ENCODE measurements at places on chromosomes 16 and 17. TPM values are rescaled to one million over a fixed set of nuclear protein-coding genes. Genes with fewer than 3 reads are reported as not detected.

DNA sequence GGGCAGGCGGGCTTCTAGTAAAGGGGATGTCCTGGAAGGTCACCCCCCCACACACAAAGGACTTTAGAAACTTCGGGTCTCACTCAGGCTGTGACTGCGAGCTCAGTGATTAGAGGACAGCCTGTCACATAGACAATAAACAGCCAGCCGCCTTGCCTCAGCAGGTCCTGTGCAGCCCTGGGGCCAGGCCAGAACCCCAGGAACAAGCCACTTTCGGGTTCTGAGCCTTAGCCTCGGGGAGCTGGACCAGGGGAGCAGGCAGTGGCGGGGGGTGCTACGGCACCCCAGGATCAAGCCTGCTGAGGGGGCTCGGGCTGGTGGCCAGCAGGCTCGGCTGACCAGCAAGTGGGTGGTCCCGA lies 1.1 kb downstream of the GAS7 start:
- peak; percentile 74 for DNase-seq

DNA sequence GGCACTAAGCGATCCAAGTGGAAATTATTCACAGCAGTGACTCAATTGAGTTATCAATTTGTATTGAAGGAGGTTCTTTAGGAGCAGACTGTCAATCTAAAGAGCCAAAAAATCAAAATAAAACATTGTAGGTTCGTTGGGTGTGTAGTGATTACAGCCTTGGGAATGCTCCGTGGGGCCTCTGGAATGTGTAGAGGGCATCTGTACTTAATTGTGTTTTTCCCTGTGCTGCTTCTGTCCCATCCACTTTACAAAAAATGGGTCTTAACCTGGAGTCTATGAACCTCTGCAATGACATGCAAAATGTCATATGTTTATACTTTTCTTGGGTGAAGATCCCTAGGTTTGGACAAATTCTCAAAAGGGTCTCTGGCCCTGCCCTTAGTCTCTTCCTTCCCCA lies 215.1 kb downstream of the CCDC182 start:
- no peak for DNase-seq

The GPR179 gene
- total RNA-seq, result not detected

The ALDH3A2 gene
- 104 TPM for total RNA-seq

The AIPL1 gene
- total RNA-seq, result not detected

DNA sequence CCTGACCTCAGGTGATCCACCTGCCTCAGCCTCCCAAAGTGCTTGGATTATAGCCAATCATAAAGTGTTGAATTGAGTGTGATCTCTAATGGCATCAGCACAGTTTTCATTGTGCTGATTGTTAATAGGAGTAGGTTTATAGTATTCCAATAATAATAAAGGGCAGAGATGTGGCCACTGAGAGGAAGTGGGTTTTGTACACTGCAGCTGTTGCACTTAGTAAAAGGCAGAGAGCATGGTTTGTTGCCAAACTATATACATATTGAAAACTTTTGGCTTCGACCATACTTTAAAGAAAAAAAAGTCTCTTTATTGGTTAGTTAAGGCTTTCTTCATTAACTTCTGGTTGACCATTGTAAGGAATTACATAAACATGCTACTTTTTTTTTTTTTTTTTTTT lies 185.9 kb downstream of the CDK5R1 start:
- no peak for DNase-seq

The ATP2A1 gene
- total RNA-seq, result 0.36 TPM

GRCh38 chr16:82108100-82108499 lies 61.9 kb downstream of the MPHOSPH6 start:
- DNase-seq, result no peak
